Activated naive CD8-positive, alpha-beta T cell treated with anti-CD3 and anti-CD28 coated beads, Interleukin-2, amount 50 U/mL, for 16 hours (primary cell): ENCODE measurements at places on chromosomes 11 and 22.

- no peak for DNase-seq
Observed at GRCh38 chr11:120590472-120590871, 78.9 kb downstream of the GRIK4 start.

DNA sequence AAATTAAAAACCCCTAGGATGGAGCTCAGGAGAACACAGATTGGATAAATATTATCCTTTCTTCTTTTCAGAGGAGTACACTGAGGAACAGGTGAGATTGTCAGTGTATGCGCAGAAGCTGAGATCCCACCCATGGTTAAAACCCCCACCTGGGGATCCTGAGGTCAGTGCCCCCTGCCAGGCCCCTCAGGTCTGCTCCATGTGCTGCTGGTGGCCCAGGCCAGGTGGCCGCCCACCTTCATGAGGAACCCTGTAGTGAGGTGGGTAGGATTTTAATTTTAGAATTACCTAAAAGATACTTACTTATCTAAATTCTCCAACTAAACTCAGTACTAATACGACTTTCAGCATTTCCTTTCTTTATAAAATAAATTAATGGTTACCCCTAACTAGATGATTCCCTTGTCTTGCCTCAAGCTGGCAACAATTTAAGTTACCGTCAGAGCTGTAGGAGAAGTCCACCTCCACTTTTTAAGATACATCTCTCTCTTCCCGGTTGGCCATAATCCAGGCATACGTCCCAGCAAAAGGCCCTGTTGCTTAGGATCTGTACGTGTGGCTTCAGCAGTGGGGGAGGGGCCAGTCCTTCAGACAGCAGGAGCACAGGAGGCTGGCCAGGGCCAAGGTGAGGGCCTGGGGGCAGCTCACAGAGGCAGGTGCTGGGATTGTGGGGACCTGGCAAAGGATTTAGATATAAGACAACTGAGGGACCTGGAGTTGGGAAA, 61.5 kb upstream of the PITPNB start:
- DNase-seq, result no peak

DNA sequence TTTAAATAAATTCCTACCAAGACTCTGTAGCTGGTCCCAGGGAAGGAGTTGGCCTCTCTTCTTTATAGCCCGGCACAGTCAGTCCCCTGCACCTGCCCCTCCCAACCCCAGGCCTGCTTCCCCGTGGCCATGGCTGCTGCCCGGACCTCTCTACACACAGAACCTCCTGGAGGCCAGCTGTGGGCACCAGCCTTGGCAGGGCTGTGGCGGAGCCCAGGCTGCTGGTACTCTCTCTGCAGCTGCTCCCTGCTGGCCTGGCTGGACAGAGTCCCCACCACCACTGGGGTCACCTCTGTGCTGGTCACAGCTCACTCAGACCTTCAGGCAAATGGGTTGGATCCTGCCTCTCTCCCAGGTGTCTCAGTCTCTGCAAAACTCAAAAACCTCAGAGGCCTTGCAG, 69.3 kb downstream of the LRP5 start:
- DNase-seq, result no peak

- DNase-seq, result no peak
Observed at GRCh38 chr11:75779960-75780359, 11.4 kb downstream of the DGAT2 start.

- no peak for DNase-seq
Observed at GRCh38 chr11:9745411-9746211, 81.7 kb downstream of the SWAP70 start.

GRCh38 chr11:945986-946385, 20.3 kb downstream of the AP2A2 start:
- no peak for DNase-seq

- DNase-seq, result no peak
Observed at GRCh38 chr11:103659743-103660142, 376.7 kb upstream of the DDI1 start.

DNA sequence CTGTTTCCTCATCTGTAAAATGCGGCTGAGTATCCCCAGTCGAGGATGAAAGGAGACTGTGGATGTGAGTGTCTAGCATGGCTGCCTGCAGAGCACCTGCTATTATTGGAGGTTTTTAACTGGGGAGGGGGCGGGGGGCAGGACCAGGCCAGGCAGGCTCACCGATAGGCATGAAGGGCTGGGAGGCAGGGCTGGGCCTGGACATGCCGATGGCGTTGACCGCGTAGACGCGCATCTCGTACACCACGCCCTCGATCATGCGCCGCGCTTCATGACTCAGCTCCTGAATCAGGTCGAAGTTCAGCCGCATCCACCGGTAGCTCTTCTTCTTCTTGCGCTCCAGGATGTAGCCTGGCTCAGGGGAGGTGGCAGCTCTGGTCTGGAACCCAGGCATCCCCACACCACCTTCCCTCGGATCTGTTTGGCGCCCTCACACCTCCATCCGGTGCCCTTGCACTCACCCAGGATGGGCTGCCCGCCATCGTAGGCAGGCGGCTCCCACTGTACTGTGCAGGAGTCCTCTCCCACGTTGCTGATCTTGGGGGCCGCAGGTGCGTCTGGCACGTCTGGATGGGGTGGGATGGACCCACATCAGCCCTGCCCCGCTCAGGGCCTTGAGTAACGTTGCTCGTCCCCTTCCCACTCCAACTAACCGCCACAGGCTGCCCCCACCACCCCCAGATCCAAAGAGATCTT, 15.1 kb downstream of the MYBPC3 start:
- DNase-seq, result no peak

DNA sequence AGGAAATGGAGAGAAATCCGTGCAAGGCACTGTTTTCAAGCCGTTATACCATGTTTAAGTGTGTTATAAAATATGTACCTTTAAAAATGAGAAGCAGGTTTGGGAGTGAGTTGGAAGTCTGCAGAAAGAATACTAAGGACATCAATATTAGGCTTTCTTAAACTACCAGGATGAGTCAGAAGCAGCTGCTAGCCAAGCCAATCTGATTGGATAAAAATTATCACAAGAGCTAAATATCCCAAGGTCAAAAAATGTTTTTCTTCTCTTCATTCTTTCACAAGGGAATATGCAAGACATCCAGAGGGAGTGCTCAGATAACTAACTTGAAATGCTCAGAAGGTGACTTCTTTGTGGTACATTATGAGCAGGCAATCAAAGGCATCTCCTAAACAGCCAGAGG, 19.3 kb upstream of the CKAP5 start:
- DNase-seq, result no peak

GRCh38 chr11:83574519-83574918, 288.4 kb upstream of the CCDC90B start:
- no peak for DNase-seq

GRCh38 chr11:126917531-126918204, 82.9 kb downstream of the KIRREL3 start:
- DNase-seq, result no peak

GRCh38 chr11:21037850-21038249, 368.5 kb downstream of the NELL1 start:
- no peak for DNase-seq

DNA sequence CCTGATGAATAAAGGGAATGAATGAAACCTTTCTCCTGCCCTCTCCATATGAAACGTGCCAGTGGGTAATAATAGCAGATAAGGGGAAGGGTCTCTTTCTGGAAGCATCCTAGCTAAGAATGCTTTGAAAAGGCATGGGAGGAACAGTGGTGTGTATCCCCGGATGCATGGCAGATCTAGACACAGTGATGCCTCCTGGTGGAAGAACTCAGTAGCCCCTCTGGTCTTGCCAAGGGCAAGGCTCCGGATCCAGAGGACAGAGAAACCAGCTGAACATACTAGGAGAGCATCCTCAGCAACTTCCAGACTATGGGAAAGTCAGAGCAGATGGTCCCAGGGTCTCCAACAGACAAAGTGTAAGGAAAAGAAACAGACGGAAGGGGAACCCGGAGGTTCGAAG, 6.4 kb downstream of the BAIAP2L2 start:
- DNase-seq, result no peak

- no peak for DNase-seq
Observed at GRCh38 chr11:63536669-63537292, at the start of gene PLAAT4. PLAAT4 (plus strand) TSS chr11:63536808; CDS start chr11:63536869, 61 bp downstream.

DNA sequence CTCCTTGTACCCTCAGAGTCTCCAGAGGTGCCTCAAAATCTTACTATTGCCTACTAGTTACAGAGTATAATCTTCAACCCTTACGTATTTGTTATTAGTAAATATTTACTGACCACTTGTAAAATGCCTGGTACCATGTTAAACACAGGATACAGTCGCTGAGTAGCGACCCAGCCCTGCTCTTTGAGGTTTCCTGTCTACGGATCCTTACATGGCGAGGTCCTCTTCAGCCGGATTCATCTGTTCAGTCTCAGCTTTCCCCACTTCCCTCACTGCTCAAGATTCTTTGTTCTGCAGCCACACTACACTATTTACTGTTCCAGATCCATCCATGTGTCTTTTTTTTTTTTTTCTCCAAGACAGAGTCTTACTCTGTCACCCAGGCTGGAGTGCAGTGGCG, 13.2 kb upstream of the TTC36 start:
- no peak for DNase-seq

GRCh38 chr11:109892321-109892794, 200.8 kb upstream of the ZC3H12C start:
- no peak for DNase-seq

DNA sequence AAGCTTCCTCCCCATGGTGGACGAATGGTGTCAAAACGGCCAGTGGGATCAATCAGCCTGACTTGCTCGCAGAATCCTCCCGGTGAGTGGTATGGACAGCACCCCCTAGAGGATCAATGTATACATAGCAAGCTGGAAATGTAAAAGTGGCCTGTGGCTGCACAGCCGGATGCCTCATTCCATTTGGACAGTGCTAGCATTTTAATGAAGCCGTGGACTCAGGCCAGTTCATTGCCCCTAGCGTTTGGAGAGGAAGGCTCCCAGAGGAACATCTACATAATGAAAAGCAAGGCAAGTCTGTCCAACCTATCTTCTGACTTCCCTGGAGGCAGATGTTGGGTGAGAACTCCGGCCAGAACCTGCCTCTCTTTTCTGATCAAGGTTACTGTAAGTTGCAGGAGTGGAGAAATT, 942.3 kb downstream of the NTM start:
- DNase-seq, result no peak

GRCh38 chr11:41799754-41800153, 340.3 kb upstream of the LRRC4C start:
- no peak for DNase-seq

DNA sequence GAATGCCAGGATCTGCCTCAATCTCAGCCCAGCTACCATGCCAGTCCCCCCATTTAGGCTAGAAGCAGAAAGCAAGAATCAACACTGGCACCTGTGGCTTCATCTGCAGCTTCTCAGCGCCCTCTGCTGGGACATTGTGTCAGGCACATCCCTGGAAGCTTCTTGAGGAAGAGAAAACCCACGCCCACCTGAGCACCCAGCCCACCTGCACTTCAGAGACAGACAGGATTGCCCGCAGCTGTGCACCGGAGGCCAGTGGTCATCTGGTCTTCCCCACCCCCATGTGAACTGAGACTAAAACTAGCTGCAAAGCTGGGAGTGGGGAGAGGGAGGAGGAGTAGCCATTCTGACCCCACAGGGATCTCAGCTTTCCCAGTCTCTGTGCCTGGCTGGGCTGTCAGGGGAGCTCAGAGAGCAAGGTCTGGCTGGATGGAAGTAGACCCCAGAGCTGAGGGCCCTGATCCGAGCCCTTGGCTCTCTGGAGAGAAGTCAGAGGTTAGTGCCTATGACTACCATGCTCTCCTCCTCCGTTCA, 66.8 kb downstream of the FEZ1 start:
- DNase-seq, result peak; percentile 12

DNA sequence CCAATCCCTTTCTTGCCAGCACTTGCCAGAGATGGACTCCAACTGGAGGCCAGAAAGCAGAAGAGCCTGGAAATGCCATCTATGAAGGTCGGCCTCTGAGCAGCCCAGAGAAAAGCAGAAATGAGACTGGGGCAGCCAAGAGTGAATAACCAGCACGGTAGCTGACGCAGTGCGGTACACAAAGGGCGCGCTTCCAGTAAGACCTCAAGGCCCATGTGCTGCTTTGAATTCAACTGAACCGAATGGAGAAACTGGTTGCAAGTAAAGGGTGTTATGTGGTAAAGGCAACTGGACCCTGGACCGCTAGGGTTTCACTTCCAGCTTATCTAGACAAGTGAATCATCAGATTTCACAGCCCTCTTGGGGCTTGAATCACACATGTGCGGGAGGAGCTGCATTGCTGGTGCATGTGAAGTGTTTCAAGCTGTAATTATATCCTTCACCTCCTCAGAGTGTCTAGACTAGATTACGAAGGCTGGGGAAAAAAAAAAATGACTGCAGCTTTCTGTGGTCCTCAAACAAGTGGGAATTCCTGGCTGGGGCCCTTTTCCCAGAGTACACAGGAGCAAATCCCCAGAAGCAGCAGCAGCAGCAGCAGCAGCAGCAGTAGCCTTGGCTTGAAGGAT, 128.9 kb downstream of the CCDC34 start:
- no peak for DNase-seq

DNA sequence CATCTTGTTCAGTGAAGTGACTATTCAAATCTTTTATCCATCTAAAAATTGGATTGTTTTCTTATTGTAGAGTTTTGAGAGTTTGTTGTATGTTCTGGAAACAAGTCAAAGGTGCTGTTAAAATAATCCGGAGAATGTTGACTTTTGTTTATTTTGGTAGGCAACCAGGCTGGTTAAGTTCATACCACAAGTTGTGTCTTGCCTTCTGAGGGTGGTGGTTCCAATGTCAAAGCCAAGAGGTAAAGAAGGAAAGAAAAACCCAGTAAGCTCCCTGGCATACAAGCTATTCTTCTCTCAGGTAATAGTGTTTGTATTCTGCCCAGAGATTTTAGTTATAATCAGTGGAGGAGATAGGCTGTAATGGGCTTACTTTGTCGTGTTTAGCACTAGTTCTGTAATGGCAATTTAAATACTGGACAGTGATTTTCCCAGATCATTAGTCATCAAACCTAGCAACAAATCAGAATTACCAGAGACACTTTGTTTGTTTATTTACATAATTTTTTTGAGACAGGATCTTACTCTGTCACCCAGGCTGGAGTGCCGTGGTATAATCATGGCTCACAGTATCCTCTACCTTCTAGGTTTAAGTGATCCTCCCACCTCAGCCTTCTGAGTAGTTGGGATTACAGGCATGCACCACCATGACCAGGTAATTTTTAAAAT, 15.1 kb upstream of the CSRP3 start:
- DNase-seq, result no peak
